CD4-positive, alpha-beta T cell (primary cell): ENCODE measurements at places on chromosomes 4 and X.

- DNase-seq = no peak
Observed at GRCh38 chr4:4694296-4694772, 152.5 kb upstream of the STX18 start.

DNA sequence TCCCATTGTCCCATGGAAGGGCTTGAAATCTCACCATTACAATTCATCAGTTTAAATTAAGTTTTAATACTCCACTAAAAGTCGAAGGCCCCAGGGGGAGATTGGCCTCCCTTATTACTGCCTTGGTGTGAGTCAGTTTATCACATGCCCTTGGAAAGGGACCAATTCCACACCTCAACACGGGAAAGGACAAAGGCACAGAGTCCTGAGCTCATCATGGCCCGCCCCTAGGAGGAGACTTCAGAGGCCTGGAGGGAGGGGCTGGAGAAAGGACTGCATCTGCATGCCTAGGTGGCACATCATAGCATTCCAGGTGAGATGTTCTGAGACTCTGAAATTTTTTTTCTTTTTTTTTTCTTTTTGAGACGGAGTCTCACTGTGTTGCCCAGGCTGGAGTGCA is 2.8 kb upstream of the SEL1L3 start:
- no peak for DNase-seq

DNA sequence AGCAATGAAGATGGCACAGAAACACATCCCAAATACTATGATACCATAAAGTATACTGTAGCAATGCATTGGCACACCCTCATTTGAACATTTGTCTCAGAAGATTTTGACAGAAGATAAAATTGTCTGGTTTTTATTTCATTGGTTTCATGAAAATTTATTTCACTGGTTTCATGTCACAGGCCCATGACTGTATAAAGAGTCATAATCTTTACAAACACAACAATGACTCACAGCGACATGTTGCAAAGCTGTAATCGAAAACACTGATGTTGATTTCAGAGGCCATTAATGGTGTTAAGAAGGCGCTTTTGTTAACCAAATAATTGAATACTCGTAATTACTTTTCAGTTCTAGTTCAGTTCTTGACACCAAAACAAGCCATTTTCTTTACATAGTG is 8.1 kb upstream of the DTHD1 start:
- DNase-seq = no peak

- DNase-seq = no peak
Observed at GRCh38 chrX:66046612-66047235, 6.8 kb upstream of the VSIG4 start.

DNA sequence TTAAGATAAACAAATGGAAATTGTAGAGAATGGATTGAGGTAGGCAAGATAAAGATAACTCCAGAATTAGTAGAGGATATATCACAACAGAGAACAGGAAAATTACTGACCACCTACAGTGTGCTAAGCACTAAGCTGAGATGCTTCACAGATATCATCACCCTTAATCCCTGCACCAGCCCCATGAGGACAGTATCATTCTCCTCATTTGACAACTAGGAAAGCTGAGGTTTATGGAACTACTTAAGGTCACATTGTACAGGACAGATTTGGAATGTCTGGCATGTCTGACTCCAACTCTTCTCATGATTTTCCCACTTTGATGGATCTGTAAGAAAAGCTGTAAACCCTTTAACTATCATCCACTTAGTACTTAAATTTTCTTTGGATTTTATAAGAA is 95.5 kb downstream of the CASK start:
- no peak for DNase-seq

DNA sequence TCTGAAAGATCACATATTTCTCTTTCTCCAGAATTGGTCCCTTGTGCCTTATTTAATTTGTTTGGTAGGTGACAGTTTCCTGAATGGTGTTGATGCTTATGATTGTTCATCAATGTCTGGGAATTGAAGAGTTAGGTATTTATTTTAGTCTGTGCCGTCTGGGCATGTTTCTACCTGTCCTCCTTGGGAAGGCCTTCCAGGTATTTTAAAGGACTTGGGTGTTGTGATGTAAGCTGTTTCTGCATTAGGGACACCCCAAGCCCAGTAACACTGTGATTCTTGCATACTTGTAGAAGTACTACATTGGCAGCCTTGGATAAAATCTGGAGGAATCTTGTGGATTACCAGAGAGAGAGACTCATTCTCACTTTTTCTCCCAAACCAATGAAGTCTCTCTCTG is 120.8 kb upstream of the CXXC4 start:
- DNase-seq = no peak

DNA sequence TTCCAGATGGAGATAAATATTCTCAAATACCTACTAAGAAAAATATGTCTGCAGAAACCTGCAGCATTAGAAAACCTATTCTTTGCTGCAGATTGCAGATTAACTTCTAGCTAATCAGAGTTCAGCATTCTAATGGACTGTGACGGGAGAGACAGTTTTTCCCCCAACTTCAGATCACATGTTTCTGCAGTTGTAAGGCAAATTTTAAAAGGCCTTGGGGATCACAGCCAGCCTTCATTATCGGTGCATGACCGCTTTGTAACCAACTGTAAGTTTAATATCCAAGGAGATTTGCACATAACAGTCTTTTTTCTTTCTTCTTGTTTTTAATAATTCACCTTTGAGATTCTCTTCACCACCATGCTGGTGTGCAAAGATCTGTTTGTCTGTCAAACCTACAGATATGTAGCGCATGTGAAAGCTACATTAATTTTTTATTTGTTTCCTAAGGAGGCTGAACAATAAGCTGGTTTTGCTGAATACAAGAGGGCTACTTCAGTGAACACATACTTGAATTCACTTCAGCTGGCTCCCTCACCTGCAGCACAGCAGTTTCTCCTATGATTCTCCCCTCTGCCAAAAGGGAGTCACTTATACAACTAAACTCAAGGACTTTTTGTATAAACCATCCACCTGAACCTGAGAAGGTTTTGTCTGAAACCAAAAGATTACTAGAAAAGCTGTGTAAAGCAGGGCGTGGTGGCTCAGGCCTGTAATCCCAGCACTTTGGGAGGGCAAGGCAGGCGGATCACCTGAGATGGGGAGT is 488.5 kb downstream of the RPA4 start:
- DNase-seq = no peak

- no peak for DNase-seq
Observed at GRCh38 chrX:13357925-13358324, 38.1 kb upstream of the ATXN3L start.

DNA sequence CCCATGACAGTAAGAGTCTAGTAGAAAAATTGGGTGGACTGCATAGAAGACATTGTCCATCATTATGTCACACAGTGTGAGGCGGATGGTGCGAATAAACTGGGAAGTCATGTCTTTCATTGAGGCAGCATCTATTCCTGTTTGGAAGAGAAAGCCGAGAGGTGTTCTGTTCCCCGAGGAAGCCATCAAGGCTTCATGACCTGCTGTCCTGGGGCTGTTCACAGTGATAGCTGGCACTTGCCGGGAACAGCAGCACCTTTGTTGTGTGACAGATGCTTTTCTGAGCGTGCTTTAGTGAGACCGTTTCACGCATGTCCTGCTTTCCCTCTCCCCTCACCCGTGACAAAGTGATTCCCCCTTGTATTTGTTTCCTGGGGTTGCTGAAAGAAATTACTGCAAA is 20.3 kb downstream of the RGS12 start:
- no peak for DNase-seq

DNA sequence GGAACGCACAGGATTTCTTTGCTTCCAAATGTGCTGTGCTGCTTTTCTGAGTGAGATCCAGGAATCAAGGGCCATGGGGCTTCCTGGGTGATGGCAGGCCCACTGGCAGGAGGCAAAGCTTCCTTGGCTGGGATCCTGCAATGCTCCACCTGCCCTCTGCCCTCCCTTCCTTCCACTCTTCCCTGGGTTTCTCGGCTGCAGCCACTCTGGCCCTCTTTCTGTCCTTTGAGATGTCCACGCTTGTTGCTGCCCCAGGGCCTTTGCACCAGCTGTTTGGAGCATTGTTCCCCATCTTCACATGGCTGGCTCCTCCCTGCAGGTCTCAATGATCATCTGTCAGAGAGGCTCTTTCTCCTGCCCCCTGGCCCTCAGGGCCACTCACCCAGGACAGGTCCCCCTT is 78.9 kb downstream of the PSAPL1 start:
- no peak for DNase-seq

- no peak for DNase-seq
Observed at GRCh38 chr4:107261241-107261874, 225.2 kb upstream of the DKK2 start.

- DNase-seq = no peak
Observed at GRCh38 chr4:48645225-48645794, 134.8 kb downstream of the FRYL start.

GRCh38 chrX:154779261-154779660 is 16.6 kb downstream of the DKC1 start:
- DNase-seq = no peak

GRCh38 chr4:1855333-1856070 is 454 bp downstream of the LETM1 start:
- DNase-seq = no peak

DNA sequence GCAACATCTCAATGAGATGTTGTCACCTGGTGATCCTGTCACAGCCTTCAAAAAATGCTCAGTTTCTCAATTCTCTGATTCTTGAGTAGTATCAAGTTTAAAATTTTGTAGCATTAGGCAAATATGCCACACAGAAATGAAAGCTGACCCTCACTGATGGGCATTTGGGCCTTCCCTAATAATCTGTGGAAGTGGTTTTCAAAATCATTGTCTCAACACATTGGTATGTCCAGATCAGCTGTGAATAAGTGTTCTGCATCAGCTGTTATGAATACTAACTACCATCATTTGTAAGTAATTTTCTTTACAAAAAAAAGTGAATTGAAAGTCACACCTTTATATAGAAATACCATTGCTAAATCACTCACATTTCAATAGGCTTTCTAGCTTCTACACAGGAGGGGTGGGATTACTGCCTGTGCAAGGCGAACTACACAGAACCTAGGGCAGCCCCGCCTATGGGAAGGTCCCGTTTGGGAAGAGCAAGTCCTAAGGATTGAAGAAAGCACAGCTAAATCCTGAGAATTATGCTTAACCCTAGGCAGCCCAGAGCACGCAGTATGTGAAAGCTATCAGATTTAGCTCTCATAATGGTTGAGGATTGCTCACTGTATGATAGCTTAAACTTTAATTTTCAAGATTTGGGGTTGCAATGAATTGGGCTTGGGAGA is 73.4 kb downstream of the GPC3 start:
- DNase-seq = no peak

- DNase-seq = no peak
Observed at GRCh38 chr4:67700116-67700737, 728 bp downstream of the UBA6 start.

GRCh38 chrX:53738370-53738906 is 51.9 kb upstream of the HUWE1 start:
- DNase-seq = no peak

DNA sequence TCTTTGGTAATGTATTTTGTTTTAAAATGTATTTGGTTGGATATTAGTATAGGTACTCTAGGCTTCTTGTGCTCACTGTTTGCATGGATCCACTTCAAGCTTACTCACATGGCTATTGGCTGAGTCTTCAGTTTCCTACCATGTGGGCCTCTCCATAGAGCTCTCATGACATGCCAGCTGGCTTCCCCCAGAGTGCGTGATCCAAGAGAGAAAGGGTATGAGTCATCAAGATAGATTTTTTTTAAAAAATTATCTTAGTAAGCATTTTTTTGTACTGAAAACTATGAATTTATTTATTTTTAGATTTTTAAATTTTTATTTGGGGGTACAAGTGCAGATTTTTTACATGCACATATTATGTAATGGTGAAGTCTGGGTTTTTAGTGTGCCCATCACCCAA is 219.1 kb upstream of the AMOT start:
- DNase-seq = no peak

DNA sequence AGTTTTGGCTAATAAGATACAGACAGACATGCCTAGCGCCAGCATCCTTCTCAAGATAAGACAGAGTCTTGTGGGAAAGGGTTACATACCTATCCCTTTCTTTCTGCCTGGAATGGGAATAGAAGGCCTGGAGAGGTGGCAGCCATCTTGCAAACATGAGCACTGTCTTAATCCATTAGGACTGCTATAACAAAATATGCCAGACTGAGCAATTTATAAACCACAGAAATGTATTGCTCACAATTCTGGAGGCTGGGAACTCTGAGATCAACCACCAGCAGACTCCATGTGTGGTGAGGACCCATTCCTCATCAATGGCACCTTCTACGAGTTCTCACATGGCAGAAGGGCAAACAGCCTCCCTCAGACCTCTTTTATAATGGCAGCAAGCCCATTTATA is 26.5 kb upstream of the NEIL3 start:
- DNase-seq = no peak

GRCh38 chr4:38223782-38224236 is 263.6 kb downstream of the PTTG2 start:
- DNase-seq = no peak

- no peak for DNase-seq
Observed at GRCh38 chr4:147285751-147286150, 195.1 kb upstream of the EDNRA start.

- DNase-seq = no peak
Observed at GRCh38 chrX:39802354-39802753, 295.4 kb downstream of the BCOR start.

- DNase-seq = no peak
Observed at GRCh38 chrX:154712781-154713740, 37.8 kb downstream of the GAB3 start.

DNA sequence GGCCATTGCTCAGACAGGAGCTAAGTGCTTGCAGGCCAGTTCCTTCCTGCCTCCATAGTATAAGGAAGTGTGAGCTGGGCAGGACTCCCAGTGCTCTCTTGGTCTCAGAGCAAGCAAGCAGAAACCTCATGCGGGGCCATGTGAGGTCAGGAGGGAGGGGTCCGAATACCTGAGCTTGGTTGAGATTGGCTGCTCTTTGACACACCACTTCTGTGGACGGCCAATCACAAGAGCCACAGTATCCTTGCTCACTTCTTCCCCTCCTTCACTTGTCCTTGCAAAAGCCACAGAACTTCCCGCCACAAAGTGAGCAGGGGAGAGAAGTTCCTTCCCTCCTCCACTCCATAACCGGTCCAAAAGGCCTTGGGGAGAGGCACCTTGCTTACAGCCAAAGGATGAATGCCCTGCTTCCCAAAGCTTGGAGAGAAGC is 56.7 kb downstream of the PRPS1 start:
- no peak for DNase-seq

DNA sequence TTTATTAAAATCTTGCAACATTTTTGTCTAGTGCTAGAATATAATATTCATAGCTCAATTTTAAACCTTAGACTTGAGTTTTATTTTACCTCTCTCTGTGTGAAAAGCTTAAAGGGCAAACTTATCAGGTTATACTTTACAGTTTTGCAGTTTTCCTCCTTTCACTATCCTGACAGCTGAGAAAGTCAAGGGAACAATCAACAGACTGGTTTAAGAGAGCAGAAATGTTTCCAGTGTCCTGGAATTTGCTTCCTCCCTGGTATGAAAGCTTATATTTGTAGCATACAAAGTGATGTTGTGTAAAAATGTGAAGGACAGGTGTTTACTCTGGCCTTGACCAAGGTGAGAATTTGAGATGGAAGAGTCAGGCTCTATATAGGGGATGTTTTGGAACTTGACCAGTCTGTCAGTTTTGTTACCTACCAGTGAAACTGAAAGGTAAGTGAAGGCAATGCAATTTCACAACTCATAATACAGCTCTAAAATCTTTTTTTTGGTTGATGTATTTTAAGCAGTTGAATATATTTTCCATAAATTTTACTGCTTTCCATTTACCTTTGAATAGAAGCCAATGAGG is 64.6 kb downstream of the FHIP1A start:
- DNase-seq = no peak
